ENCODE measurements at places on chromosomes 1 and 21.

DNA sequence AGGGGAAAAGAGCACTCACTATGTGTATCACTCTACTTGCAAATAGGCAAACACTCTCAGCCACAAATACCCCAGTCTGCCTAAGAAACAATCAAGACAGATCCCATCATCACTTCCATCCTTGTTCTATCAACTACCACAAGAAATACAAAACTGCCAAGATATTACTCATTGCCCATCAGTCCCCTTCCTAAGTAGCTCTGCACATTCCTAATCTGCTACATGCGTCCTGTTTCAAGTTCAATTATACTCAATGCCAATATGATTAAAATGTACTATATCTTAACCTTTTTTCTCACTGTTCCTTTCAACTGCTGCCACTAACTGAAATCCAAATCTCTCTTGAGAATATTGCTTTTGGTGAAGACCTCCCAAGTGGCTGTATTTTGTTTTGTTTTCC lies 1688.4 kb downstream of the PLA2G4A start:
- no peak for DNase-seq

DNA sequence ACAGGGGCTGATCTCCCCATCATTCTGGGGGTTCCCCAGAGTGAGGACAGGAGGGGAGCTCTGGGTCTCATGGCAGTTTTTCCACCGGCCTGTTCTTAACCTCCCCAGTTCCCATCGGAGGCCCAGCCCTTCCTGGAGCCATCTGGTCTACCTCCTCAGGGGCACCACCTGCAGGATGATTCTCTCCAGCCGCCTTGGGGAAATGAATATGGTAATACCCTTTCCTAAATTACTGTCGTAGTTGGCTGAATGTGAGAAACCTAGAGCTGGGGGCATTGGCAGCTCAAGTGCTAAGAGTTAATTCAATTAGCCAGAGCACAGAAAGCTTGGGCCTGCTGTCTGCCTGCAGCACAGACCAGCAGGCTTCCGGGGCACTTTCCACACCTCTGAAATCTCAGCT lies 64.9 kb downstream of the TAS1R2 start:
- DNase-seq, result no peak

DNA sequence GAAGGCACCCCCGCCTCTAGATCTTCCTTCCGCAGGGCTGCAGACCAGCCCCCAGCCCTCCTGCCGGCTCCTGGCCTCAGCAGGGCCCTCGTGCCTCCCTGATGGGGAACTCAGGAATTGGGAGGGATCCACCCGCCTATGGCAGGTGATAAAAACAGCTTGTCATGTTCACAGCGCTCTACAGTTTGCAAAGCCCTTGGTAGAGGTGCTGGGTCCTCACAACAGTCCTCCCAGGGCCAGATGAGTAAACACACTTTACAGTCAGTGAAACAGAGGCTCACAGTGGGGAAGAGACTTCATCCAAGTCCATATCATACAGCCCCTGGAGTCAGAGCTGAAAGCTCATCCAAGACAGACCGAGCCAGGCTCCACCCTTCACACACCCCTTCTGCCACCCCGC lies 97.0 kb upstream of the IFFO2 start:
- no peak for DNase-seq

DNA sequence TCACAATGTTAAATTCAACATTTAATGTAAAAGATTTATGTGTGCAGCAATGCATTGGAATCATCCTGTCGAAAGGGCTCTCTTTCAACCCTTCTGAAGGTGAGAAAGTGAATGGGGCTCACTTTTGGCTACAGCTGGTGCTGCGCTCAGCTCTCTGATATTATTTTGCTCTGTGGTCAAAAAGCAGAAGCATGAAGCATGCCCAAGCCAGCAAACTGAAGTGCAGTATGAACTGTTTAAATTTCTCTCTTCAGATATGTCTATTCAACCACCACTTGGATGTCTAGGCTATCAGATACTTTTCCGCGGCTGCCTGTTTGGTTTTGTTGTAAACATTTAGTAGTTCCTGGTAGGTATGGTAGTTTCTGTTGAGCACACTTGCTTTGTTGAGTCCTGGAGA lies 216.9 kb upstream of the TMPRSS15 start:
- DNase-seq, result no peak

- DNase-seq, result no peak
Measured at GRCh38 chr1:172960454-172961208, 90.1 kb downstream of the TNFSF18 start.

GRCh38 chr1:228123505-228123904 lies 14.4 kb upstream of the MRPL55 start:
- DNase-seq, result no peak

- no peak for DNase-seq
Measured at GRCh38 chr1:153698923-153699714, 20.6 kb downstream of the NPR1 start.

GRCh38 chr1:193540511-193540910 lies 354.1 kb upstream of the B3GALT2 start:
- no peak for DNase-seq

DNA sequence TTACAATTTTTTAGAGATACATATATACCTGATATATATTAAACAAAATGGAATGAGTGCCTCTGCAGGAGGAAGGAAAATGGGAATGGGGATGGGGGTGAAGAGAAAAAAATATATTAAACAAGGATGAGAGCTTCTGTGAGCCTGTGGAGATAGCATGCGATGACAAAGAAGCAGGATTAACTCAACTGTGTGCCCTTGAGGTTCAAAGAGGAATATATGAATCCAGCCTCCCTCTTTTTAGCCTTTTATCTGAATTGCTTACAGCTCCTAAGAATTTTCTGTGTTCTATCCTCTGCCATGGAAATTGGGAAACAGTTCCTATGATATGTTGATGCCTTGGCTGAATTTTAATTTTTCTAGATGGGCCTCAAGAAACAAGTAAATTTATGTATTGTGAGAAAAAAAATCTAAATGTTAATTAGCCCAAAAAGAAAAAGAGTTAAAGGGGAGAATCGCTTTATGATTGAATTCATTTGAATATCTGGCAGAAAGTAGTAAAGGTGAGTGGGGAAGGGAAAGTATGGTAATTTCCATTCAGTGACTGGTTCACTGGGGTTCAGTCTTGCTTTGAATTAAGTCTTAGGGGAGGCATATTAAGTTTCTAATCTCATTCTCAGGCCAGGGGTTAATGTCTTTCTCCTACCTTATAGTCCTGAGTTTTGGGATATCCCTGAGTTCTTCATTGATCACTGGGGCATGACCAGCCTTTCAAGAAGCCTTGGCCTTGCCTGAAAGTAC lies 106.3 kb upstream of the HMCN1 start:
- DNase-seq, result no peak

- no peak for DNase-seq
Measured at GRCh38 chr1:226644541-226645176, 94.4 kb downstream of the ITPKB start.

- DNase-seq, result no peak
Measured at GRCh38 chr1:51776408-51776807, 102.1 kb downstream of the NRDC start.

DNA sequence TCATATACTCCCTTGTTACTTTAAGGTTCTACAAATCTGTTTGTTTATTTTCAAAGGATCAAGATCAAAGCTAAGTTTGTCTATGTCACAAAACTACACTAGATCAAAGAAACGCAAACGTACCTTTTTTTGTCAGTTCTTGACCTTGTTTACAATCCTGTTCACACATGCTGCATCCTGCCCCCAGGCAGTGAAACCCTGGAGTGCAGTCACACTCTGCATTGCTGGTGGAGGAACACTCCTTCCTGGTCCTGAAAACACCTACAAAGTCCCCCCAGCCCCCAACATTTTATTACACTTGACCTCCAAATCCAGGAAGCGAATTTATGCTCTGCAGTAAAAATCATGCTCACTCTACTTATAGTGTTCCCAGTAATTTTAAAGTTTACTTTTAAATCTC lies 2.6 kb downstream of the TNFRSF9 start:
- no peak for DNase-seq

GRCh38 chr1:203505526-203506204 lies 11.7 kb downstream of the OPTC start:
- no peak for DNase-seq

DNA sequence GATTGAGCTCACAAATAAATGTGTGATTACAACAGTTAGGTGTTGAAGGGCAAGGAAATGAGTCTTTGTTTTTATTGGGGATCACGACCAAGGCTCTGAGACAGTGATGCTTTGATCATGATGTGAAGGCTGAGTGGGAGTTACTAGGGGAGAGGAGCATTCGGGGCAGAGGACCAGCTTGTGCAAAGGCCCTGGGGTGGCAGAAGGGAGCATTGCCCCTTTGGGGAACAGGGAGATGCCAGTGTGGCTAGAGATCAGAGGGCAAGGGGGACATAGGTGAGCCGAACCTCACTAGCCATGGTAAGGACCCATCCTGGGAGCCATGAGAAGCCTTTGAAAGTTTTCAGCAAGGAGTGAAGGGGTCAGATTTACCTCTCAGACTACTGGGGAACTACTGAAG lies 31.1 kb downstream of the TNFRSF8 start:
- DNase-seq, result no peak

DNA sequence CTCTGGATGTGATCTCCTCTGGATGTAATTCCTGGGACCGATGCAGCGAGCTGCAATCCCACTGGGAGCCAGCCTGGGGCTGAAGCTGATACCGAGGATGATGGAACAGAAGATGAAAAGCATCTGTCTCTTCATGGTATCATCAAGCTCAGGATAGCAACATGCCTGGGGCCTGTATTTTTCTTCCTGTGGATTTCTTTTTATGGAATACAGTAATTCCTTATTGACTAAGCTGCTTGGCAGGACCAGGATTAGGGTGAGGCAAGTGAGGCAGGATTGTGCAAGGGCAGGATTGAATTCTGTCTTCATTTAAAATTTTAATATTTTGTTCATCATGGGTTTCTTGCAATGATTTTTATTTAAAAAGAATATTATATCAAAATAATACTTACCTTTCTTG lies 86.6 kb downstream of the SLC25A24 start:
- no peak for DNase-seq

- no peak for DNase-seq
Measured at GRCh38 chr1:117654493-117655219, 48.8 kb downstream of the TENT5C start.

GRCh38 chr1:201264072-201264471 lies 19.2 kb upstream of the PKP1 start:
- DNase-seq, result no peak

DNA sequence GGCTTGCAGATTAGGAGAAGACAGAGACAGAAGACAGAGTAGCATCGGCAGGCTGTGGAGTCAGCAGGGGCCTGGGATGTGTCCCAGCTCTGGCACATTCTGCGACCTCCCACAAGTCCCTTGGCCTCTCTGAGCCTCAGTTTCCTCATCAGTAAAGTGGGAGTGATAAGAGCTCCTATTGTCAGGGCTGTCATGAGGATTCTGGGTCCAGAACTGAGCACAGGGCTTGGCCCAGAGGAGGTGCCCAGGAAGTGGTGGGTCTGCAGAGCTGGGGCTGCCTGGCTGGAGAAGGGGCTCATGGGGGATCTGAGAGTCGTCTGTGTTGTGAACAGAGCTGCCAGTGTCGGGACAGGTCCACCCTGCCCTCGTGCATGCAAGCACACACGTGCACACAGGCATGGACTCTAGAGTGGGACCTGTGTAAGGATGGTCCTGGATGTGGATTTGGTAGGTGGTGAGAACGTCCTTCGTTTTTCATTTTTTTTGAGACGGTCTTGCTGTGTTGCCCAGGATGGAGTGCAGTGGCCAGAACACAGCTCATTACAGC lies 262.9 kb downstream of the PTPRU start:
- DNase-seq, result no peak

GRCh38 chr1:153253693-153254092 lies 5.8 kb upstream of the LORICRIN start:
- DNase-seq, result no peak

GRCh38 chr1:53678507-53678906 lies 60.5 kb downstream of the GLIS1 start:
- no peak for DNase-seq

- DNase-seq, result no peak
Measured at GRCh38 chr1:79981481-79981880, 975.0 kb upstream of the ADGRL4 start.

DNA sequence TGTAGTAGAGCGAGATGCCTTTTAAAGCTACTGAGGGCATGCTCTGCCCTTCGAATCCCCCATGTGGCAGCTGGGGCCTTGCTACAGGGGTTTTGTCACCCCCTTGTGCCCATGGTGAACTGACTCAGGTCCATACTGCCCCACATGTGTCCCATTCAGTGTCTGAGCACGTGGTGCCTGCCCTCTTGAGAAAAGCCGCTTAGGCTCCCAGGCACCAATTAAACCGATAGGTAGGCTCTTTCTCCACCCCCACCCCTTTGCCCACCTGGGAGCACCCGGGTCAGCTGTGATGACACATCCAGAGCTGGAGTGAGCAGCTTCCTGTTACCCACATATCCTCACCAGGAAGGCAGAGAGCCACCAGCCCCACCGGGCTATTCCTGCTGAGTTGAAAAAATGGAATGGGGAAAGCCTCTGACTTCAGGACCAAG lies 30.5 kb downstream of the TMCC2 start:
- no peak for DNase-seq

- no peak for DNase-seq
Measured at GRCh38 chr1:57127976-57128375, 162.2 kb upstream of the C8B start.

DNA sequence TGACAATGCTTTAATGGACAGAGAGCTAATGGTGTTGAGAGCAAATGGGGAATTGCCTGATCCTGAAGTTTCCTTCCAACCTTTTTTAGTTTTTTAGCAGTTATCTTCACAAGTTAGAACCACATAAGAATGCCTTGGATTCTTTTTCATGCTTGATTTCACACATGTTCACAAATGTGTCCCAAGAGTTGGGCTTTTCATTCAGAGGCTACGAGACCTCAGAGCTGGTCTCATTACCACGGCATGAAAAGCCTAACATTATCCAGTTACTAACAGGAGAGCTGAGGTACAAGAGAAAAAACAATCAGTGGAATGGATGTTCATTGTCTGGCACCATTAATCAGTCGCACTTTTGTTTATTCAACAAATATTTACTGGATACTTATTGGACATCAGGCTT lies 340.6 kb downstream of the ZNF326 start:
- no peak for DNase-seq

Measured in DMS79 treated with DMSO at 0.1 percent for 48 hours (cell line).